ENCODE measurements at places on chromosomes 6 and 20. TPM values are rescaled to one million over a fixed set of nuclear protein-coding genes. Genes with fewer than 3 reads are reported as not detected.

DNA sequence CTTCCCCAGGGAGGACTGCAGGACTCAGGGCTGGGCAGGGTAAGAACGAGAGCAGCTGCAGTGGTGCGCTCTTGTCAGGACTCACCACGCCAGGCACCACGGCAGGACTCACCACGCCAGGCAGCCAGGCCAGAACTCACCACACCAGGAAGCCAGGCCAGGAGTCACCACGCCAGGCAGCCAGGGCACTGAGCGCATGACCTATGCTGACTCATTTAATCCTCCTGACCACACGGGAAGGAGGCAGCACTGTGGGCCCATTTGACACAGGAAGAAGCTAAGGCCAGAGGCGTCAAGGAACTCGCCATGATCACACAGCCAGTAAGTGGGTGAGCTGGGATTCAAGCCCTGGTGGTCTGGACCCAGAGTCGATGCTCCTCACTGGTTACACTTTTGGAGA lies 189.3 kb downstream of the PREX1 start:
- DNase-seq = no peak

DNA sequence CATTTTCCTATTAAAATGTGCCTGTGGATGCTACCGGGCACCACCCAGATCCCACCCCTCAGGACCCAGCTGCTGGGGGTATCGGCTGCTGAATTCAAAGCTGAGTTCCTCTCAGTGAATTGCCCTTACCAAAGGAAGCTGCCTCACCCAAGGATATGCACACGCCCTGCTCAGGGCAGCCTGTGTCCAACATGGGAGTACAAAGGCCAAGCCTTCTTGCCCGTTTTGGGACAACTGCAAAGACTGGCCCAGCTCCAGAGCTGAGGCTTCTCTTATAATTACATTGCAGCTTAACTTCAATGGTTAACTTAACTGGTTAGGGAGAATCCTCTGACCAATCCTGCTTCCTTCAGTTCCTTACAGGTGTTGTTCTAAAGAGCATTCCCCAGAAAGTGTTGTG lies 19.8 kb upstream of the FANCE start:
- DNase-seq = no peak

- no peak for DNase-seq
These were observed 1.9 kb upstream of the ZBTB9 start for GRCh38 chr6:33452496-33452895.

DNA sequence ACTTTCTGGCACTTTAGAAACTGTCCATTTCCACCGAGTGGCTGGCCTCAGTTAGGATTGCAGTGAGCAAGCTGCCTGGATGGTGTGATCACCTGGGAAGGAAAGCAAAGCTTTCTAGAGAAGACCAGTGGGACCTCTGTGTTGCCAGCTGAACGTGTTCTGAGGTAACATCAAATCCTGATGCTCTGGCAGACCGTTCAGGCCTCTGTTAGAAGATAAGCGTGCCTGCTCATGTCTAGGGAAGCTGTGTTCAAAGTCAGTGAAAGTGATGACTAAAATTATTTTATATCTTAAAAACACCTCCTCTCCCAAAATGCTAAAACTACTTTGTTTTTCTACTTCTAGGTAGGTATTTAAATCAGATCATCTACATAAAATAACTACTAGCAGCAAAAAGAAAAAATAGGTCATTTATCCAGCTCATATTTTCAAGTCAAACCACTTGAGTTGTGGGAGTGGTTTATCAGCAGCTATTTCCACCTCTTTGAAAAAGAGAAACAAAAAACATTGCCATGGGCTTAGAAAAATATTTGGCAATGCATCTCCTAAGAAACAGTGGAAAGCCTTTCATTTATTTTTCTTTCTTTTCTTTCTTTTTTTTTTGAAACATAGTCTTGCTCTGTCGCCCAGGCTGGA lies 54.8 kb downstream of the CEP43 start:
- no peak for DNase-seq

- no peak for DNase-seq
These were observed 170.2 kb downstream of the ZDHHC14 start for GRCh38 chr6:157551041-157551832.

The SAMD10 gene
- total RNA-seq = 11.7 TPM

The CRIP3 gene
- total RNA-seq = not detected

The AMD1 gene
- 37.1 TPM for total RNA-seq

The PTPN1 gene
- 24.0 TPM for total RNA-seq

DNA sequence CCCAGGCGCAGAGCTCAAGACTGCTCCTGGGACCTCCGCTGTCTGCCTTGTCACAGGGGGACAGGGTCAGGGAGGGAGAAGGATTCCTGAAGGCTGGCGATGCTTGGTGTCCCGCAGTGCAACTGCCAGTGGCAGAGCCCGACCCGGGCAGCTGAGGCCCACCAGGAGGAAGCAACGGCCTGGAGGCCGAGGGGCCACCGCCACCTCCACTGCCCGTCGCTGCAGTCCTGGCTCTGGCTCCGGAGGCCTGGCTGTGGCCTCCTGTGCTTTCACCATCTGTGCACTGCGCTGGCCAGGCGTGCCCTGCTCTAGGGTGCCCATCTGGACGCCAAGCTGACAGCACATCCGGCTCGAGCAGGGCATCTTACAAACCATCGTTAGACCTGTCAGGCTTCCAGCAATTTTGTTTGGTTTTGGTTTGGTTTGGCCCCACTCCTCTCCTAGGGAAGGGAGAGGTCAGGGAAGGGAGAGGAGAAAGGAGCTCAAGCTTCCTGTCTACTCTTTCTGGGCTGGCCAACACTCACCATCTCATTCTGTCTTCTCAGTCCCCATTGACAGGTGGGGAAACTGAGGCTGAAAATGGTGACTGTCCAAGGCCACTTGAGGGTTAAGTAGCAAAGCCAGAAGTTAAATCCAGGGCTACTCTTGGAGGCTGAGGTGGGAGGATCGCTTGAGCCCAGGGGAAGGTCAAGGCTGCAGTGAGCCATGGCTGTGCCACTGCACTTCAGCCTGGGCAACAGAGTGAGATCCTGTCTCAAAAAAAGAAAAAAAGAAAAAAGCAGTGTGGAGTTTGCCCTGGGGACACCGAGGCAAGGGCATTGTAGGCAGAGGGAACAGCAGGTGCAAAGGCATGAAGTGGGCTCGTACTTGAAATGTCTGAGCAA lies 37.7 kb upstream of the NOL4L start:
- no peak for DNase-seq

DNA sequence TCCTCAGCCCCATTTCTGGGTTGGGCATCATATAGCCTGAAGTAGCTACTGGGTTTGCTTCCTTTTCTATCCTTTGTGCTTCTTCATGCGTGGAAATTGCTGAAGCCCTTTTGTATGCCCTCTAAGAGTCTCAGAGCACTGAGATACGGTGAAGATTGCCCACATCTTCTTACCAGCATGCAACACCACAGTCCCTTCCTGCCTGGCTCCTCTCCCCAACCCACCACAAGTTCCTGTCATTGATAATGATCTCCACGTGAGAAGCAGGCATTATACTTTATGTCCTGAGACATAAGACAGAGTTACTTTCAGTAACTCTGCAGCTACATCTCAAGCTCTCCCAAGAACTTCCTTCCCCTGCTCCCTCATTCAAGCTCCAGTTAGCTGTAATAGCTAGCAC lies 15.8 kb upstream of the PLCB4 start:
- DNase-seq = no peak

GRCh38 chr6:69732045-69732444 lies 64.8 kb downstream of the LMBRD1 start:
- DNase-seq = no peak

The SCRT2 gene
- not detected for total RNA-seq

- DNase-seq = peak; percentile 70
These were observed 33.0 kb downstream of the RRBP1 start for GRCh38 chr20:17648791-17649730.

Measured in Peyer's patch (tissue), 4 donors.